ENCODE measurements at places on chromosomes 13 and 19.
A peak's percentile ranks its signal among the peaks of the same experiment; 100 is the strongest.

DNA sequence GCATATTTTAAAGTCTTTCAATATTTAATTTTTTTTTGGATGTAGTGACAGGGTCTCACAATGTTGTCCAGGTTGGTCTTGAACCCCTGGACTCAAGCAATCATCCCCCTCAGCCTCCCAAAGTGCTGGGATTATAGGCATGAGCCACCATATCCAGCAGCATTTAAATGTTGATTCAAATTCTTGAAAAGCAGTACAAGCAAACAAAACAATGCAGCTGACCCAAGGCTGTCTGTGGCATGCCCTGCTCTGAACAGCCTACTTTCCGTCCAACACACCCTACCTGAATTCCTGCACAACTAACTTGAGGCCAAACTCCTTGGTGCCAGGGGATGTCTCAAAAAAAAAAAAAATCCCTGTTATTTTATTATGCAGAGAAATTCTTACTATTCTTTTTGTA, 23.0 kb downstream of the NEK5 start:
- DNase-seq = no peak

DNA sequence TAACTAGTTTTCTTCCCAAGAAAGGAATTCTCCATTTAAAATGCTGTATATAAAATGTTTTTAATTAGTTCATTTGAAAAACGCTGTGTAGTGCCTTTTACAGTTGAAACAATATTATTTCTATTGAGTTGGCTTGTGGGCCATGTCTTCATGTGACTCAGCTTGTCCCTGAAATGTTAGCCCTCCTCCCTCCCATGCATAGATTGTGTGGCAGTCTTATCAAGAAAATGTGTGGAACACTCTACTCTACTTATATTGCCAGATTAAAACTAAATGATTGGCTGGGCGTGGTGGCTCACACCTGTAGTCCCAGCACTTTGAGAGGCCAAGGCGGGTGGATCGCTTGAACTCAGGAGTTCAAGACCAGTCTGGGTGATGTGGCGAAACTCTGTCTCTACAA, 33.4 kb downstream of the TFDP1 start:
- DNase-seq = no peak

GRCh38 chr13:53237696-53238095, 209.1 kb downstream of the OLFM4 start:
- DNase-seq = no peak

DNA sequence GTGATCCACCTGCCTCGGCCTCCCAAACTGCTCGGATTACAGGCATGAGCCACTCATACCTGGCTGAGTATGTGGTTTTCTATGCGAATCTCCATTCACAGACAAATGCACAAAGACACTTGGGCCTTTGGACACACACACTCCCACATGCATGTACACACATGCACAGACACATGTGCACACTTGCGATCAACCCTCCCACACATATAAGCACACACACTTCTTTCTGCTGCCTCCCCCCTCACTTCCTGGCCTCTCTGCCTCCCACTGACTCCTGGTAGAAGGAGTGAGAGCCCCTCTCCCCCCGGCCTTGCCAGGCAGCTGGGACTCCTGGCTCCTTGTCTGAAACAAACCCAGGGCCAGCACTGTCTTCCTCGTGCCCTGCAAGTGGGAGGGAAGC, 29.3 kb upstream of the PLEKHF1 start:
- DNase-seq = no peak

DNA sequence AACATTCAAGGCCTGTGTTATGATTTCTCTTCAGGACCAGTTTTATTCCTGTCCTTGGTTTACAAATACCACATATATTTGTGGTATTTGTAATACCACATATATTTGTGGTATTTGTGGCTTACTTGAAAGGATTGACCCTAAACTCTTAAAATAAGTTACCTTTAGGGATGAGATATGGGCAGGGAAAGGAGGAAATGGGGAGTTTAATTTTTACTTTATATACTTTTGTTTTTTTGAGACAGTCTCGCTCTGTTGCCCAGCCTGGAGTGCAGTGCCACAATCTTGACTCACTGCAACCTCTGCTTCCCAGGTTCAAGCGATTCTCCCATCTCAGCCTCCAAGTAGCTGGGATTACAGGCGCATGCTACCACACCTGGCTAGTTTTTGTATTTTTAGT, 2.3 kb upstream of the TGDS start:
- no peak for DNase-seq

- peak; percentile 75 for DNase-seq
Measured at GRCh38 chr19:13163609-13164342, 13.6 kb downstream of the IER2 start.

- DNase-seq = peak; percentile 90
Measured at GRCh38 chr13:80359778-80360452, 19.0 kb upstream of the SPRY2 start.

- DNase-seq = no peak
Measured at GRCh38 chr19:52148256-52148655, 8.5 kb upstream of the ZNF616 start.

GRCh38 chr13:22047082-22047784, 376.4 kb downstream of the FGF9 start:
- no peak for DNase-seq

DNA sequence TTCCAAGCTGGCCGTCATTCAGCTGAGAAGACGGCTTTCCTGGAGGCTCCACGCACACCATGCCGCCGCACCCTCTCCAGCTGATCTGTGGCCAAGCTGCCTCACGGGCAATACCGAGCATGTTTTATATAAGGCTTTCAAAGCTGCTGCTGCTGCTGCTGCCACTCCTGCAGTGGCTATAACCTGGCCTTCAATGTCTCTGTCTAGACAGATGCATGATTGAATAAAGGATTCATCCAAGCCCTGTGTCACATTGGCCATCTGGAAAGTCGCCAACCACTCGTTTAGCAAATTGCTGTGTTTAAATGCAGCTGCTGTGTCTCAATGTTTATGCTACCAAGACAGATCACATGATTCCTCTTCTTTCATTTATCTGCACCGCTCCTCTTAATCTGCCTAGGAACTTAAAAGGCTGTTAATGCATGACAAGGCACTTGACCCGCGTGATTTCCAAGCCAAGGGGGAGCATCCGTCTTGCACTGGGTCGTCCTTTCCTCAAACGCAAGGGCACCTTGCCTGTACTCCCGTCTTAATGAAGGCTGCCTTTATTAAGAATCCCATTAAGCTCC, 114.3 kb downstream of the TEX26 start:
- DNase-seq = no peak

DNA sequence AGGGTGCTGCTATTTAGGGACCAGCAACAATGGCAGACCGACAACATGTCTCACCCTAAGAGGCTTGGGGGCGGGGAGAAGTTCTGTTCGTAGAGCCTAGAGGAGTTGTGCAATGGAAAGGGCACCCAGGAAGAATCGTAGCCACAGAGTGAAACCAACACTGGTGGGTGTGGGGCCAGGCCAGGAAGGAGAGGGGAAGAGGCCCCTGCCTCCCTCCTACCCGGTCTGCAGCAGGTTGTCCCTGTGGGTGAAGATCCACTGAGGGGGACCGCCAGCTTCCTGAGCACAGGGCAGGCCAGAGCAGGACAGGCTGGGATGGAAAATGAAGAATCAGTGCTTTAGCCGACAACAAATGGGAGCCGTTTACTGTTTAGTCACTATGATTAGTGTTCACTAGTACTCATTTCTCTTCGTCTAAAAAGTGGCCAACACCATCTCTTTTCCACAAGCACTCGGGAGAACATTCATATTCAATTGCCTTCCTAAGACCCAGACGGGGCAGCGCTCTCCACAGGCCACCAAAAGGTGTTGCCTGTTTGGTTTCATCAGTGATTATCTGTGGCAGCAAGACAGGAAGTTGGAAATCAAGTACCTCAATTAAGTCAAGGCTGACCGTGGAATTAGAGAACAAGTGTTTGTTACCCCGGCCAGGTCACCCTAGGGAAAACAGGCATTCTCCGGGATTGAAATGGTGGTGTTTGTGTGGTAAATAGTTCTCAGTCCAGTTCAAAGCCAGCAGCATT, 1.1 kb upstream of the ATP11A start:
- DNase-seq = peak; percentile 91

DNA sequence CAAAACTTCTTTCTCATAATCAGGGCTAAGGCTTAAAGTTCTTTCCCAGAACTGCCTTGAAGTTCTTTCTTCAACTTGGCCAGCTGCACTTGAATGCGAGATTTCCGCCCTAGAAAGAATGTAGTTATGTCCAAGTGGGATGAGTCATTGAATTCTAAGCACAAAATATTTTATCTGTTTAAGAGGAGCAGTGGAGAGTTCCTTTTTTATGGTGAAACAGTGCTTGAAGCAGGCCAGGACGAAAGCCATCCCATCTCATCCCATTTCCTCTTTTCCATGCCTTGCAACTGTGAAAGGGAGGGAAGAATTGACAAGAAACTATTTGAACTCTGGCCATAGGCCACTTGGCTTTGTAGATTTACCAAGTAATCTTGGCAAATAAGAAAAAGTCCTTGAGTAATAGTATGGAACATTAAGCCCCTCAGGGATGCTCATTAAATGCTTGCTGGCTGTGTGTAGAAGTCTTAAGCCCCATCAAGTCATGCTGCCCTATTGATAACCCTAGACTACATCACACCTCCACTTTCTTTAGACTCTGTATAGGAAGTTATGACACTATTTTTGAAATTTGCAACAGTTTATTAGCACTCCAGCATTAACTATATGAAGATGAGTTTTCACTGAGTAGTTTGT, 174.5 kb downstream of the KCTD12 start:
- DNase-seq = peak; percentile 28

DNA sequence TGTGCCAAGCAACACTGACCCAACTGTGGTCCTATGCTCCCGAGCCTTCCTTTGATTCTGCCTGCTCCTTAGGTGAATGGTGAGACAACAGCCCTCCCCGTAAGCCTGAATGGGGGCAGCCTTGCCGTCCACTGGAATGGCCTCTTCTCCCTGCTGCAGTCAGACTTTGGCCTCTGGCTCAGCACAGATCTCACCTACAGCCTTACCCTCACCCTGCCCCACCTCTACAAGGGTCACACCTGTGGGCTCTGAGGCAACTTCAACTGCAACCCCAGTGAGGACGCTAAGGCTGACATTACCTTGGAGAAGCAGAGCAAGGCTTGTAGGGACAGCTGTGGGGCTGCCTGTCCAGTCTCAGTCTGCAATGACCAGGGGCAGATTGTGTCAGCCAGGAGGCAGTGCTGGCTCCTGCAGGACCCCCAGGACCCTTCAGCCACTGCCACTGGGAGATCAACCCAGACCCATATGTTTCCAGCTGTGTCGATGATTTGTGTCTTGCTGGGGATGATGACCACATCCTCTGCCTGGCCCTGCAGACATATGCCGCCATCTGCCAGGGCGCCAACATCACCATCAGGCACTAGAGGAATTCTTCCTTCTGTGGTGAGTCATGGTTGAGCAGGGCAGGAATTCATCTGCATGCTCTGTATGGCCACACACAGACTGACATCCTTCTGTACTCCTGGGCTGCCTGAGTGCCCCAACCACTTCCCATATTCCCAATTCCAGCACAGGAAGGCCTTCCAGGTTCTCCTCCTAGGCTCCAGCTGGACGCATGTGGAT, 27.3 kb upstream of the FXYD3 start:
- peak; percentile 2 for DNase-seq

DNA sequence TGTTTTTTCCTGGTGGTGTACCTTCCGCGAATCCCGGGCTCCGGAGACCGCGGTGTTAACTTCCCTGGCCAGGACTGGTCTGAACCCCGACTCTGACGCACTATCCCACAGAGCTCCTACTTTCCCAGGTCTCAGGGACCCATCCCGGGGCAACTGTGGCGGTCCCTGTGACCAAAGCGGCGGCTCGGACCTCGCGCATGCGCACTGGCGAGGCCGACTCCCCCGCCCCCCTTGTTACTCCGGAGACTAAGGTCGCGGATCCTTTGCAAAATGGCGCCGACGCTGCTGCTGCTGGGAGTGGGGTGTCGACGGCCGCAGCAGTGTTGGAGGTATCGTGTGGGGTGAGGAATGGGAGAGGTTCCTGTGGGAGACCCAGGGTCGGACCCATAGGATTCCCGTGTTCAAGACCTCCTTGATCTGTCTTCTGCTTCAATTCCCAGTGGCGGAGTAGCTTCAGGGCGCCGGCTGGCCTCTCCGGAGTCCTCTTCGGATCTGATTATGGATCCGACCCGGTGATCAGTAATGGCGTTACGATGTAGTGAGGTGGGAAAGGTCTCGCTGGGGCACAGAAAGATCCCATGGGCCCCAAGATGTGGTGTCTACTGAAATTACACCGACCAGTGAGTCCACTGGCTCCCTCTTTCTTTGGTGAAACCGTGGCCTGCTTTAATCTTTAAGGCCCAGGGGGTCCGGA, 66.6 kb upstream of the ZNF527 start:
- no peak for DNase-seq

- DNase-seq = peak; percentile 68
Measured at GRCh38 chr19:48638831-48639381, 1.7 kb upstream of the DBP start.

DNA sequence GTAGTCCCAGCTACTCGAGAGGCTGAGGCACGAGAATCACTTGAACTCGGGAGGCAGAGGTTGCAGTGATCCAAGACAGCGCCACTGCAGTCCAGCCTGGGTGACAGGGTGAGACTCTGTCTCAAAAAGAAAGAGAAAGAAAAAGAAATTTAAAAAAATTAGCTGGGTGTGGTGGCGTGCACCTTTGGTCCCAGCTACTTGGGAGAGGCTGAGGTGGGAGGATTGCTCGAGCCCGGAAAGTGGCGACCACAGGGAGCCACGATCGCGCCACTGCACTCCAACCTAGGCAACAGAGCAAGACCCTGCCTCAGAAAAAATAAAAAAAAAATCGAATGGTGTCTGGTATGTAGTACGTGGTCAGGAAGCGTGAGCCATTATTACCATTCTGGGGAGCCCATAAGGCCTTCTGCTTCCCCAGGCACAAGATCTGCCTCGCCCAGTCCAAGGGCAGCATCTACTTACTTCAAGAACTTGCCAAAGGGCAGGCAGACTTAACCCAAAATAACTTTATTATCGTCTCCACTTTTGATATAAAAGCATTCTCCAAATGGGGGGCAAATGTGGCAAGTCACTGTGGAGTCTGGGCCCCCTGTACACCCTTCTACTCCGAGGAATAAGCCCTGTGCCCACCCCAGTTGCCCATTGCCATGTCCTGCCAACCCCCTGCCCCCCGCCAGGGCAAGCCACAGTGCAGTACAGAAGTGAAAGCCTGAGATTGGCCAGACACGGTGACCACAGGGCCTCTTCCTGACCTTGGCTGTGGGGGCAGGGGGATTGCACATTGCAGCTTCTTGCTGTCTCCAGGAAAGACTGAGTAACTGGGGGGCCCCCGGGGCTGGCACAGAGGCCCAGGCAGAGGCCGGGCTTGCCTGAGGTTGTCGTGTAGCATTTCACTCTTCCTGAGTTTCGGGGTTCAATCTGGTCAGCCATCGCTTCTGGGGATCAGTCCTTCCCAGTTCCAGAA, 12.6 kb downstream of the CCL25 start:
- no peak for DNase-seq

Data from NB4 (cell line).